ENCODE measurements at places on chromosomes 12 and 14.

- DNase-seq: no peak
Measured at GRCh38 chr14:52235434-52235833, 32.1 kb upstream of the PTGDR start.

- no peak for DNase-seq
Measured at GRCh38 chr12:95633049-95633731, 81.9 kb upstream of the USP44 start.

DNA sequence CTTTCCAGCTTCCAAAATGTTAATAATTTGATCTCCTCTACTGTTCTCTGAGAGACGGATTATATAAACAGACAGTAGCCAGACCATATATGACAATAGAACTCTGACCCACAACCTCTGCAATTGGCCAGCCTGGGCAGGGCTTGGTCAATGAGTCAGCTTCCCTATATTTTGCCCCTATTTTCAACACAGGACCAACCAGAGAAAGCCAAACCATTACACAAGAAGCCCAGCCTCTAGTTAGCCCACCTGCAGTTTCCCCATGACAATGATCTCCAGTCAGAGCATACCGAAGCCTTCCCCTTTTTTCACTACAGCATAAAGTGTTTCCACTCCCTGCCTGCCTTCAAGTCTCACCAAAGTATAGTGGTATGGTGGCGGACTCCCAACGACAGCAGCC, 7.6 kb upstream of the EXD2 start:
- no peak for DNase-seq

DNA sequence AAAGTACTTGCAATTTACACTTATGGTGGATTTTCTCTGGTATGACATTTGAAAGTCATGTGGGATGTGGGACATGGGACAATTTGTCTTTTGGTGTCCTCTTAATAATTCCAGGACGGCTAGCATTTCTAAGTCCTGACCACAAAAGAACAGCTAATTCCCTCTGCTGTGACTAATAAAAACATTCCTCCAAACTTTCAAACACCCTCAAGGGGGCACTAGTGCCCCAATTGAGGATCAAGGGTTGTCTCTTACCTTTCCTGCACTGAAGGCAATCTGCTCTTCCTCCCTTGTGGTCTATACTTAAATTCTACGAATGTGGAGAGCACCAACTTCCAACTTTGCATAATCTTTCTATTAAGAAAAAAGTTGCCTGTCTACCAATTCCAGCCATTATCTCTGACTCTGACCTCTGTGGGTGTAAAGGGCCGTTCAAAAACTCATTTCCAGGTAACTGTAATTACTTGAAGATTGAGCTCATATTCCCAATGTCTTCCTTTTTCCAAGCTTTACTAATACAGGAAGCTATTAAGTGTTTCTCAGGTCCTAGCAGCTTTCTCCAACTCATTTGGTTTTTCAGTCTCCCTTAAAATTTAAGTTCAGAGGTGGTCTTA, 210.2 kb downstream of the PTPRO start:
- DNase-seq: no peak

DNA sequence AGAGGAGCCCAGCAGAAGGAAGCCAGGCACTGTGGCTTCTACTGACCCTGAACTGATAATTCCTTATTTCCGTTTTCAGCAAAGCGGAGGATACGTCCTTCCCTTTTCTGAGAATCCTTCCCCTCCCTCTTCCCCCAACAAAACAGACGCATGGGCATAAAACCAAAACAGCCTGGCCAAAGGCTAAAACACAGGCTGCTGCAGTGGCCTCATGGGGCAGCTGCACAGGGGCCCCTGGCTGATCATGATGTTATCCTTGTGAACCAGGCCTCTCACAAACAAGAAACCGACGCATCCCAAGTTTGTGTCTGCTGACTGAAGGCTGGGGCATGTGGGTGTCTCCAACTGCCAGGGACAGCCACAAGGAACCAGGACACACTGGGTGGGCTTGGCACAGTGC, 23.4 kb upstream of the STON2 start:
- no peak for DNase-seq

GRCh38 chr12:108190529-108190928, 61.4 kb downstream of the WSCD2 start:
- DNase-seq: no peak

DNA sequence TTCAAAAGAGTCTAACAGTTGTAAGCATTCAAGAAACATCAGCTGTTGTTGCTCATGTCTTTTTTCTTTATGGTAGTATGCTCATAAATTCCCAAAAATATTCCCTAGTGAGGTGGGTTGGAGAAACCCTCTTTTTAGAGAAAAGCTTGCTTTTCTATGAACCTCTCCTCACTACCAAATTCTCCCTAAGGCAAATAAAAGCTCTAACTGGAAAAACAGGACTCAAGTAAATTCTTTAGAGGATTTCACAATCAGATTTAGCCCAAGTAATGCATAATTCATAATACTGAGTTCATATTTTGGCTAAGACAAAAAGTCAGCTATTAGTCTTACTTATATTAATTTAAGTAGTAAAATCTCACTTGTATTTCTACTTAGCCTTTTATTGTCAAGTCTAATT, 59.1 kb downstream of the DIO2 start:
- DNase-seq: no peak

GRCh38 chr14:102146423-102146822, 6.7 kb downstream of the WDR20 start:
- no peak for DNase-seq

DNA sequence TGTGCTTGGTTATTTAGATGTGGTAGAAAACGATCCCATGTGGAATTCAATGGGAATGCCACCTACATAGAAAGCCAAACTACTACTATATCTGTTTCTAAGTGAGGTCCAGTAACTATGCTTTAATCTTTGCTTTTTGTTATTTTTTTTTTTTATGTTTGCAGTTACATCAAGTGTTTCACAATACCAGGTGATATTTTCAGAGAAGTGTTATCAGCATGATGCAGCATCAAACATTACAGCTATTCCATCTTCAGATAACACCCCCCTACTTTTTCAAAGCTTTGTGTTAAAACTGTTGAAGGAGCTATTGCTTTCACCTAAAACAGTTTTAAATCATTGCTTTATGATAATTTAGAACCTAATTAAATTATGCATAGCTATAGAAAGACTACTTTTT, 163.8 kb upstream of the SLC16A7 start:
- DNase-seq: no peak

GRCh38 chr12:24840046-24840800, 108.7 kb downstream of the BCAT1 start:
- DNase-seq: no peak

DNA sequence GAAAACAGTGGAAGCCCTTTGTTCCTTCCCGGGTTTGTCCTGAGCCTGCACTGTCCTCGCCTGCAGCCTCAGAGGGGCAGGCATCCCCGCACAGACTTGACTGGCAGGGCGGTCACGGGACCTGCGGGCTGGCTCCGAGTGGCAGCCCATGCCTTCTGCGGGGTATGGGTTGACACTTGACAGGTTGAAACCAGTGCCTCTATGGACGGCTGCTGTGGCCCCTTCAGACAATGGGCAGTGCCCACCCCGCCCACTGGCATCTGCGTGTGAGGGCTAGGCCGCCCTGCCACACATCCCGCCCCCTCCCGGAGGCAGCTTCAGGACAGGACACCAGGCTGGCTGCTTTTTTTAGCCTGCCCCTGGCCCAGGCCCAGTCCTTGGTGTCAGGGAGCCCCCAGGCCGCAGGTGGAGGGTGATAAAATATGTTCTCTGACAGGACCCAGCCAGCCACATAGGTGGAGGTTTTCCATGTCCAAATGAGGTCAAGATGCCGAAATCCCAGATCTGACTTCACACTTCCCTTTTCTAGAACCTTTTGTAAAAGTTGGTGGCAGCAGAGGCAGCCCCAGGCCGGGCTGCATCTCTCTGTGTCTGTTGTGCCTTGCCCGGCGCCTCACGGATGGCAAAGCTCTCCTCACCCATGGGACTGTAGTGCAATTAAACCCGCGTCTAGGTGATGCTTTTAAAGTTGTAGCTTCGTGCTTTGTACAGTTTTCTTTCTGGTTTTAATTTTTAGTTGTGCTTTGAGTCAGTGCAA, 10.0 kb downstream of the ANKRD9 start:
- DNase-seq: no peak

DNA sequence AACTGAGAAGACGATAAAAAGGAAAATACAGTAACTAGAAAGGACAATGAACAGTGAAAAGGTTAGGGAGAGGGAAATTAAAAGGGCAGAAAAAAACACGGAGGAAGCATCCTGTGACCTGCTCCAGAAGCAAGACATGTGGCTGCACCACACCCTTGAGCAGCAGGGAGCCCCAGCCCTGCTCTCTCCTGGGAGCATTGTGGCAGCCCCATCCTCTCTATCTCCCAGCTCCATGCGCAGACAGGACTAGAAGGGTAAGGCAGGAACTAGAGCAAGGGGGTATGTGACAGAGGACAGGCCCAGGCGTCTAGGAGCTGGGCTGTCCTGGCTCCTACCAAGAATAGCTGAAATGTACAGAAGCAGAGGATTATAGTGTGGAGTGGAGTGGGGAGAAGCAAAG, 38.6 kb upstream of the SMUG1 start:
- DNase-seq: no peak

DNA sequence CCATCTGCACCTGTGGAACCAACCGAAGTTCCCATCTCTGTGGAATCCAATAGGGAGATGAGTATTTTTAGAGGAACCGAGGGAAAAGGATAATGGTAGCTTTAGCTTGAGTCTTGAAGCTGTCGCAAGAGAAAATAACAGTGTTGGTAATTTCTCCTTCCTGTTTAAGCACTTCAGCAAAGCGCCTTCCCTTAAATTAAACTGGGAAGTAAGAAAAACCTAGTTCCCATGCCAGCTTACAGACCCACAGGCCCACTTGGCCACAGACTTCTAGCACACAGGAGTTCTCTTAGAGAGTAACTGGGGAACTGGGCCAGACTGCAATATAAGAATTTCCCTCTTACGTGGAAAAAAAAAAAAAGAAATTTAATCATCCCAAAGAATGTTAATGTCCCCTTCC, 223.8 kb downstream of the EFCAB11 start:
- DNase-seq: no peak

DNA sequence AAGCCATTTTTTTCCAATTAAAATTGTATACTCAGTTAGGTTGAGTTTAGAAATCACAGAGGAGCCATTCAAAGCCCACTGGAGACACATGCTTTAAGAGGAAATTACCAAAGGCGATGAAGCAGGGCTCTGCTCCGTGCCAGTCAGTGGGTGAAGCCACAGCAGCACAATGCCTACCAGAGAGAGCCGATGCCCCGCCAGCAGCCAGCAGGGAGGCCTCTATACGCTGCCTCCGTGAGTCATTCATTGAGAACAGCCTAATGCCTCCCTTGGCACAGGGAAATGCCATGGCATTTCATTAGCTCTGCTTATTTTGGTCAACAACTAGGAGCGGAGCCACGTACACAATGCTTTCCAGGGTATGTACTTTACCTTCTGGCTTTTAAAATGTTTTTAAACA, 197.8 kb upstream of the FRMD6 start:
- no peak for DNase-seq

DNA sequence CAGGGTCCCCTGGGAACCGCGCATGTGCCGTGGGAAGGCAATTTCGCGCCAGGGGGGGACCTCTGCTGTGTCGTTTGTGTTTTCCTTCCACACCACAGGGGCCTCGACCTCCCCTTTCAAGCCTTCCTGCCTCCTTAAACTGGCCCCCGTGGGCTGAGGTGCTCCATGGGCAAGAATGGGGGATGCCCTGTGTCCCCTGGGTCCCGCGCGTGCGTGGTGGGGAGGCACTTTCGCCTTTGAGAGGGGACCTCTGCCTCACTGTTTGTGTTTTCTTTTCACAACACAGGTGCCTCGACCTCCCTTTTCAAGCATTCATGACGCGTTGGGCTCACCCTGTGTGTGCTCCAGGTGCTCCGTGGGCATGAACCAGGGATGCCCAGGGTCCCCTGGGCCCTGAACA, 348.8 kb downstream of the ALG10 start:
- no peak for DNase-seq

DNA sequence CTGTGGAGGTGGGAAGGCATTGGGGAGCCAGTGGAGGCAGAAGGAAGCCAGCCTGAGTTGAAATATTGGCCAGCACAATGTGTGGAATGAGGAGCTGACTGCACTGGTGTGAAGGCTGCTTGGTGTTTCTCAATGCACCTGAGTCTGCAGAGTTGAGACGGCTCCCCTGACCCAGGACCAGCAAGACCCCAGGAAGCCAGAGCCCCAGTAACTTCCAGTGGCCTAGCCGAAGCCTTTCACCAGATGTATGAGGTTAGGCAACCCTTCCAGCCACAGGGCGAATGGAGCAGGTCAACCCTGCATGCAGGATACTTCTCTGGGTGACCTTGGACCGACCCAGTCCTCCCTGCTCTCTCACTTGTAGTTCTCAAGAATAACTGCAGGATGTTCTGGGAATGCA, 12.9 kb upstream of the KRT73 start:
- DNase-seq: no peak

GRCh38 chr12:128976120-128976738, 123.0 kb downstream of the GLT1D1 start:
- DNase-seq: no peak

DNA sequence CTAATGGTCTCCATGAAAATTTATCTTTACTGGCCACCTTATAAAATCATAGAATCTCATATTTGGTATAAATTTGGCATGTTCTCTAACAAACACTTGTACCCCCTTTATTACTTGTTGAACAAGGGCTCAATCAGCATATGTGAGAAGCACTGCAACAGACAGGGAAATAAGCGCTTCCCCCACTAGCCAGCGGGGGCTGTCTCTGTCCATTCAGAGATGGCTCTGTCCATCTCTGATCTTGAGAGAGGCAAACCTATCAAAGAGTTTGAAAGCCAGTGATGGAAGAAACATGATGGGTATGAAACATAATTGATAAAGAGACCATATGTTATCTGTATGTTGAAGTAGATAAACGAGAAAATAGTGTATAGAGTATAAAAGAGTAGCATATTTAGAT, 326.8 kb downstream of the PDZRN4 start:
- no peak for DNase-seq

DNA sequence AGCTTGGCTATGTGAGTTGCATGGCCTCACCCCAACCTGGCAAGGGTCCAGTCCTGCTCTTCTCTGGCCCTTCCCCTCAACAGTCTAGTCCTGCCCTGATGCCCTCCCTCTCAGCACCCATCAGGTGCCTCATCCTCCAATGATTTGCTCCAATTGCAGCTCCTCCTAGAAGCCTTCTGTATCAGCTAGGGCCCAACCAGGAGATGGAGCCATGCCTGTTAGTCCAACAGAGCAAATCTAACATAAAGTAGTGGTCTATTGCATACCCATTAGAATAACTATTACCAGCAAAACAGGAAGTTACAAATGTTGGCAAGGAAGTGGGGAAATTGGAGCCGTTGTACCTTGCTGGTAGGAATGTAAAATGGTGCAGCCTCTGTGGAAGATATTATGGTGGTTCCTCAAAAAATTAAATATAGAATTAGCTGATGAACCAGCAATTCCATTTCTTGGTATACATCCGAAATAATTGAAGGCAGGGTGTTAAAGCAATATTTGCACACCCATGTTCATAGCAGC, 163.5 kb downstream of the VRK1 start:
- DNase-seq: no peak

DNA sequence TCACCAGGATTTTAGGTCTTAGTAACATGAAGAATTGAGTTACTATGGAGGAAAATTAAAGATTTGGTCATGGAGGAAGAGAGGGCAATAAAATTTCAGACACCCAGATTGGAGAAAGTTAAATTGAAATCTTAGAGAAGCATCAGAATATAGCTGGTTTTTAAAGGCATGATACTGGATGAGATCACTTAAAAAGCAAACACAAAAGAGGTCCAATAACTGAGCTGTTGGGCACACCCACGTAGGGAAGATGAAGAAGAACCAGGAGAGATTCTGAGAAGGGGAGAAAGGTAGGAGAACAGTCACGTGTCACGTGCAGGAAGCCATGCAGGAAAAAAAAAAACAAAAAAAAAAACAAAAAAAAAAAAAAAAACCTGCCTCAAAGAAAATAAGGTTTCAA, 18.8 kb downstream of the CAPS2 start:
- DNase-seq: no peak

Measured in stimulated activated CD4-positive, alpha-beta T cell treated with anti-CD3 and anti-CD28 coated beads, TNF-alpha, amount 100 ng/mL, for 24 hours (primary cell).